ENCODE measurements at places on chromosomes 1 and 21.

- no peak for DNase-seq
Observed at GRCh38 chr1:21494196-21494595, 15.0 kb upstream of the ALPL start.

DNA sequence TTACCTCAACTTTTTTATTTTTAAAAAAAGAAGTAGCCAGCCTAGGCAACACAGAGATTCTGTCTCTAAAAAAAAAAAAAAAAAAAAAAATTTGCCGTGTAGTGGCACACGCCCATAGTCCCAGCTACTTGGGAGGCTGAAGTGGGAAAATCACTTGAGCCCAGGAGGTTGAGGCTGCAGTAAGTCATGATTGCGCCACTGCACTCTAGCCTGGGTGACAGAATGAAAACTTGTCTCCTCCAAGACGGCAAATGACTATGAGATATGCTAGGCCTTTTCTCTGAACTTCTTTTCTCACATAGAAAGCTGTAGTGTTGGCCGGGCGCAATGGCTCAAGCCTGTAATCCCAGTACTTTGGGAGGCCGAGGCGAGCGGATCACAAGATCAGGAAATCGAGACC, 24.7 kb upstream of the PTCH2 start:
- no peak for DNase-seq

DNA sequence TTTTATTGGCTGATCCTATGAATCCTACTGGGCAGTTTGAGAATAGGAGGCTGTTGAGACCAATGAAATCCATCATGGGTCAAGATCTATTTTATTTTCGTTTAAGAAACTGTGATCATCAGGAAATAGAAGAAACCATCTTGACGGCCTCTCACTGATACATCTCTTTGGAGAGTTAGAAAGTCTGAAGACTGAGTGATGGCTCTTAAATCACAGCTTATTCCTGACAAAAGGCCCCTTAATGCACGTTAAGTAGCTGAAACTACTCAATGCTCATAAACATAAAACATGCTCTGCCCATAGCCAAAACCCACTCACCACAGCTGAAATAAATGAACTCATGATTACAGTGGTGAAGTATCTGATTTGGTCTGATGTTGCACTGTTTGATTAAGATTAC, 784.5 kb upstream of the NEGR1 start:
- no peak for DNase-seq

DNA sequence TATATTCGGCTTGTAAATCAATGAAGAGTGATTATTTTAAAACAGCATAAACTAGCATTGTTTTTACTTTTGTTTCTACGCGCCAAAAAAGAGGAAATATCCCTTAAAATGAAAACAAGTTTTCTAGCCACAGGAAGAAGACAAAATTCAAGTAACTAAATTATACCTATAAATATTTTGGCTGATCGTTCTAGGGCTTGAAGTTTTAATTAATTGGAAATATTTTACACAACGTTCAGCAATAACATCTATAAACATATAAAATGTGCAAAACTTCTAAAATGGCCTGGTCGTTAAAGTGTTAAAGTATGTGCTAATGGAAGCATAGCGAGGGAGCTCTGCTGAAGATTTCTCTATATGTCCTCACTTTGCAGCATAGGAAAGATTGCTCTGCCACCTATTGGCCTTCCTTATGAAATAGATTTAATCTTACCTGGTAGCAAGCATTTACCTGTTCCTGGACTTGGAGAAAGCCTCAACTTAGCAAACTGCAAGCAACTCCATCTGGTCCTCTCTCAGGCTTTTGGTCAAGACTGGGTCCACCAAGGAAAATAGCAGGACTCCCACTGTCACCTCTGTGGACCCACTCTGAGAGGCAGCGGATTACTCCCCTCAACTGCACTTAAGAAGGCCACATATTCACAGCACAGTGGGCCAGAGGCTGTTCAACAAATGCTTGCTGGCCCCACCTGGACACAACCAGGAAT, 351.3 kb upstream of the RUNX1 start:
- peak; percentile 48 for DNase-seq

- DNase-seq = no peak
Observed at GRCh38 chr1:201740086-201740541, 88.8 kb upstream of the IPO9 start.

DNA sequence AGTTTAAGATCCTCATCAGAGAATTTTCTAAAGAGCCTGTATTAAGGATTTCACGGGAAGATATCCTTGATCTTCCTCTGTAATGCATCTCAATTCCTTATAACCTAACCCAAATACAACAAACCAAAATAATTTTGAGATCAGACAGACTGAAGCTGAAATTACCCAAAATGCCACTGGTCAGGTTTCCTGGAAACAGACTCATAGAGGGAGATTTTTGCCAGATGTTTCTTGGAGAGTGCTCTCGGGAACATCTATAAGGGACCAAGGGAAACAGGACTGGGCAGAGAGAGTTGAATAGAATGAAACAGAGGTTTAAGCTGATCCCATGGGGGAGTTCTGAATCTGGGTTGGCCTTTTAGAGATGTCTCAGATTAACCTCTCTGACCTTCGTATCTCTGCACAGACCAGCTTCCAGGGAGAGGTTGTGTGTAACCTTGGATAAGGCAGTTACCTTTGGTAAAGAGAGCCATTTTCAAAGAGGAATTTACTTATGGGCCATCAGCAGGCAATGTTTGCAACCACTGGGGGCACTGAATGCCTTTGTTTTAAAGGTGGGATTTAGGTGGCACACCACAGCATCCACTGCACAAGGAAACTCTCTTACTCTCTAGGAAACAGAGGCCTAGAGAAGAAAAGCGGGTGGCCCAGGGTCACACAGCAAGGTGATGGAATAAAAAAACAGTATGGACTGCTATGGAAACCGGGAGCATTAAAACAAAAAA, 130.8 kb upstream of the SGIP1 start:
- DNase-seq = no peak

DNA sequence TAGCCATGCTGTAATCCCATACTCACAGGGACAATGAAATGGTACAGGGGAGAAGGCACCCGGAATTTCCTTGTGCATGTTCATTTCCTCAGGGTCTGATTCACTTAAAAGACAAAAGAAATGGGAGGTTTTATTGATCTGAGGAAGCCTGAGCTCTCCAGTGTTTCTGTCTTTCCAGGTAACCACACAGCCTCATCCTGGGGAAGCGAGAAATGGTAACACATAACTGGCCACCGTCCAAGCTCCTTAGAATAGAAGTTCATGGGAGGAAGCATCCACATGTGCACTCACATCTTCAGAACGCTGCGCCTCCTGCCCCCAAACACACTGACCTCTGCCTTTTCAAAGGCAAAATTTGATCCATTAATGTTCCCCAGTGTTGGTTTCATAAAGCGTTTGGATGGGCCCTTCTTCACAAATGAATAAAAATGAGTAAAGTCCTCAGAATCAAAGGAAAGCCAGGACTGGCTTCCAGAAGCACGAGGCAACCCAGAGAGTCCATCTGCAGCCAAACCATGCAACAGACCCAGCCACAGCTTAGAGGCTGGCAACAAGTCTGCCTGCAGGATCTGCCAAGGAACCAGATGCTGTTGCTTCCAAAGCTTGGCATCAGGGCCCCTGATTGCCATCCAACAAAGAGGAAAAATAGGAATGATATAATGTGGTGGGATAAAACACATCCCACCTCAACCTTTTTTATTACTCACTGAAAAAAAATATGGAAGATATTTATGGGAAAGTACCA, 120.3 kb downstream of the ZBTB18 start:
- DNase-seq = no peak

Data from inflammatory macrophage (primary cell).